ENCODE measurements at places on chromosomes 4 and X.

GRCh38 chr4:122046255-122046654 lies 94.4 kb upstream of the TRPC3 start:
- no peak for DNase-seq

DNA sequence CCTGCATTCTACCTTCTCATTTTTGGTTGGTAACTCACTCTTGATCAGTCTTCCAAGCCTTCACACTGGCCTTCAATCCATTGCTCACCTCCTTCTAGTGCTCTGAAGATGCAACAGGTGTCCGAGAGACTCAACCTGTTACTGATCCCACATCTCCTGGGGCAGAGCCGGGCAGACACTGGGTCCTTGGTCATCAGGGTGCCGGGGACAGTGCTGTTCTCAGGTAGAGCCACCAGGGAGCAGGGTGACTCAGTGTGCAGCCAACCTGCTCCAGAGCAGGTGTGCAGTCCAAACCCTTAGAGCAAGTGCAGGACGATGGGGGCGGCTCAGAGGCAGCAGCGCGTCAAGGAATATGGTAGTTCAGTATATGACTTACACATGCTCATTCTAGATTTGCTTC lies 188.4 kb downstream of the DHX15 start:
- no peak for DNase-seq

DNA sequence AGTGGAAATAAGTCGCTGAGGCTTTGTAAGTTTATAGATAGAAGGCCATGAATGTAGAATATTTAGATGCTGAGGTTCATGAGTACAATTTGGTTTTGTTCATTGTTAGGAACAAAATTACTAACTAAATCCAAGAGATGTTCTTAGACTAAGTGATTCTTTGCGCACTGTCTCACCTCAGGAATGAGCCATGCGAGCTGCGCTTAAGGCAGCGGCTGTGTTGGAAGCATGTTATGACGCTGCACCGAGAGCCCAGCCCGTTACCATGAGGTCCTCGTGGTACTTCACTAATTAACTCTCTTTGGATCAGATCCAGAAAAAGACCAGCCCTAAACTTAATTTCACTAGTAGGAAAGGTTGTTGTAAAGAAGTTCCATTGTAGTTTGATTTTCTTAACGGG lies 166.2 kb downstream of the RAPGEF2 start:
- DNase-seq: no peak

- DNase-seq: peak; percentile 54
Observed at GRCh38 chrX:9342561-9343051, 122.3 kb upstream of the TBL1X start.

- DNase-seq: no peak
Observed at GRCh38 chr4:126529997-126530396, 1102.8 kb upstream of the INTU start.

GRCh38 chr4:118372251-118372650 lies 19.4 kb upstream of the PRSS12 start:
- no peak for DNase-seq

DNA sequence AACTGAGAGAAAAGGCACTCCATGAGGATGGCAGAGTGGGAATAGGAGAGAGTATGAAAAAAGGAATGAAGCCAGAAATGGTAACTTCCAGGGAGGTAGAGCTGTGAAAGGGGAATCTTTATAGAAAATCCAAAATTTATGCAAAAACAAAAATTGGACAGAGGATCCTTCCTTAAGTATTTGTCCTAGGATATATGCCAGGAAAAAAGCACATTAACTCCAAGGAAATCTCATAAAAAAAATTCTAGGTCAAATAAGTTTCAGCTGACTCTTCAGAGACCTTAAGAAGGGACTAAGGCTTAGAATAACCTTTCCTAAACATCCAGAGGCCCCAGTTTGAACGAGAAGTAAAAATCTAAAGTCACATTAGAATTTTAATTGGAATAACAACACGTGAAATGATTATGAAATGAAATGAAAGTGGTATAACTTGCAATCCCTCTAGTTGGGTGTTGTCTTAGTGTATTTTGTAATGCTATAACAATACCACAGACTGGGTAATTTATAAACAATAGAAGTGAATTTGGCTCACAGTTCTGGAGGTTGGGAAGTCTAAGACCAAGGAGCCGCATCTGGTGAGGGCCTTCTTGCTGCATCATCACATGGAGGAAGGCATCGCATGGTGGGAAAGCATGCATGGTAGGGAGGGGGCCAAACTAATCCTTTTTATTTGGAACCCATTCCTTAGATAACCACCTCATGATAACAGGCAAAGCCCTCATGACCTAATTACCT lies 145.4 kb upstream of the RXFP1 start:
- DNase-seq: no peak

GRCh38 chrX:78213331-78213730 lies 73.9 kb upstream of the TAF9B start:
- DNase-seq: no peak

GRCh38 chrX:118976599-118977340 lies 2.4 kb downstream of the LONRF3 start:
- DNase-seq: no peak

DNA sequence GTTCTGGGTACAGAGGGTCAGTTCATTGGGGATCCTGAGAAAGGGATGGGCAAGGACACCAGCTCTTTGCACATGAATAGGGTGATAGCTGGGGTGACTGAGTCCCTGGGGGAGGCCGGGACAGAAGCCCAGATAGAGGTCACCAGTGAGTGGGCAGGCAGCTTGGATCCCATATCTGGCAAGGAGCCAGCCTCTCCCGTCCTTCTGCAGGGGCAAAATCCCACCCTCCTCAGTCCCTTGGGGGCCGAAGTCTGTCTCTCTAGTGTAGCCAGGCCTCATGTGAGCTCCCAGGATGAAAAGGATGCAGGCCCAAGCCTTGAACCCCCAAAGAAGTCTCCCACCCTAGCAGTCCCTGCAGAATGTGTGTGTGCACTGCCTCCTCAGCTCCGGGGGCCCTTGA lies 16.9 kb upstream of the GAGE10 start:
- no peak for DNase-seq

DNA sequence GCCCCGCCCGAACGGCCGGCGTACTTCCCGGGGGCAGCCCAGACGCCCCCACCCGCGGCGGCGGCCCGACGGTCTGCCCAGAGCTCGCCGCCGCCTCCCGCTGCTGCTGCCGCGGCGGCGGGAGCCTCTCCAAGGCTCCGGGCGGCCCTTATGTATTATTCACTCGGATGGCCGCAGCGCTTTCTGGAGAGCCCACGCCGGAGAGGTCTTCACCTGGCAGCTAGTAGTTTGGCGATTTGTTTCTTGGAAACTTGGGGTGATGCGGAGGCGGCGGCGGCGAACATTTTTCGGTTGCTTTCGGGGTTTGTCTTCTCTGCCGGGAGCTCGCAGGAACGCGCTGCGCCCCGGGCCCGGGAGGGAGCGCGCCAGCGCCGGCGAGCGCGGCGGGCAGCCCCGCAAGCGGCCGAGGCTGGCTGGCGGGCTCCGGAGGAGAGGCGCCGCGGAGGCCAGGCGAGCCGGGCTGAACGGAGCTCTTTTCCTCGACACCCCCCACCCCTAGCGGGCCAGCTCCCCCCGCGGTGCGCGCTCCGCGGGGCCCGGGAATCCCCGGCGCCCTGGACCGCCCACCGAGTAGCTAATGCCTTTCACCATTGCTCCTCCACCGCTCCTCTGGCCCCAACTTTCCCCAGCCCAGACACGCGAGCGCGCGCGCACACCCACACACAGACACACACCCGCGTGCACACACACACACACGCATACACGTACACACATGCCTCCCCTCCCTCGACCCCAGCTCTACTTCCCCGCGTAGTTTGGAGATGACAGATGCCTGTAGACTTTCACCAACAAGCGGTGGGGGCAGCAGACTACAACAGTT lies 113.5 kb downstream of the DHX15 start:
- no peak for DNase-seq

DNA sequence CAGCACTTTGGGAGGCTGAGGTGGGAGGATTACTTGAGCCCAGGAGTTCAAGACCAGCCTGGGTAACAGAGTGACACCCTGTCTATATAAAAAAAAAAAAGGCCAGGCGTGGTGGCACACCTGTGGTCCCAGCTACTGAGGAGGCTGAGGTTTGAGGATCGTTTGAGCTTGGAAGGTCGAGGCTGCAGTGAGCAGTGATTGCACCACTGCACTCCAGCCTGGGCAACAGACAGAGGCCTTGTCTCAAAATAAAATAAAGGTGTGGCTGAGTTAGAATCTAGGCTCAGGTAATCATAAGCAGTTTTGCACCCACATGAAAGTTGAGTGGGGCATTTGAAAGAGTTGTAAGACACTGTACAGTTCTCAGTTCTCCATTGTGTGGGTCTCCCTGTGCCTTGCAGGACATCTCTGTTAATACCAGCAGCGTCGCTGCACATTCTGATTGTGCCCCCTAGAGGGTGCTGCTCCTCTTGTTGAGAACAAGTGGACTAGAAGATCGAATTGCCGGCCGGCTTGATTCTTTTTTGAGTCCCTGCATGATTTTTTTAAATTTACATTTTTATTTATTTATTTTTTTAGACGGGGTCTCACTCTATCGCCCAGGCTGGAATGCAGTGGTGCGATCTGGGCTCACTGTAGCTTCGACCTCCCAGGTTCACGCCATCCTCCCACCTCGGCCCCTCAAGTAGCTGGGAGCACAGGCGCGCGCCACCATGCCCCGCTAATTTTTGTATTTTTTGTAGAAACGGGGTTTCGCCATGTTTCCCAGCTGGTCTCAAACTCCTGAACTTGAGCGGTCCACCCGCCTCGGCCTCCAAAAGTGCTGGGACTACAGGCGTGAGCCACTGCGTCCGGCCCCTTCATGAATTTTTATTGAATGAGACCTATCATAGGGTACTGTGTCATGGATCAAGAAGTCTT lies 73.6 kb upstream of the RBMX start:
- peak; percentile 44 for DNase-seq

DNA sequence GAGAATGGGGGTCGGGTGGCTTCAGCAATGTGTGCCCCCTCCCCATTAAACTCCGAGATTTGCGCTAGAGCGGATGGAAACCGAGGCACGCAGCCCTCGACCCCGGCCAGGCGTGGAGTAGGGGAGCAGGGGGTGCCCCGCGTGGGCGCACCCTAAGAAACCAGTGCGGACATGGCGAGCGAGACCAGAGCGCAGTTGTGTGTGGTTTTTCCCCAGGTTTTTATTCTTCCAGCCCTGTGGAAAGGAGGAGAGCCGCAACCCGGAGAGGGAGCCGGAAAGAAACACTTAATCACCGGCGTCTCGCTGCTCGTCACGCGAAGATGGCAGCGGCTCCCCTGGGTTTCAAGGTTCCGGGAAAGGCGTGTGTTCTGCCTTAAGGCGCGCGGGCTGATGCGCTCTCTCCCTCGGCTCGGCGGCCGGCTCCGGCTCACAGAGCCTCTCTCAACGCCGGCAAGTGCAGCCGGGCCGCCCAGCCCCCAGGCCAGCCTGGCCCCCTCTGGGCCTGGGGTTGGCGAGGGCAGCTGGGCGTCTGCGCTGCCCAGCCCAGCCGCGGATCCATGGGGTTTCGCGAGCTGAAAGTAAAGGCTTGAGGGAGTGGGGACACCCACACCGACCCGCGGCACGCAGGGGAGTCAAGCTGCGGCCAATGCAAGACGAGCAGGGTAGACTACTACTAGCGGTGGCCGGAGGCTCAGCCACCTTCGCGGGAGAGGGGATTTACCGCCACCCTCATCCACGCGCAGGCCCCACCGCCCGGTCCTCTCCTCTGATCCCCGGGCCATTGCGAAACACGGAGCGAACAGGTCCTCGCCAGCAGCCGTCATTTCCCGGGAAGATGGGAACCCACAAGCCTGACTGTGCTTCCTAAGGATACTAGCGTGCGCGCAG lies 74.0 kb upstream of the BCOR start:
- no peak for DNase-seq

- DNase-seq: no peak
Observed at GRCh38 chr4:68299492-68300457, 50.1 kb downstream of the YTHDC1 start.

DNA sequence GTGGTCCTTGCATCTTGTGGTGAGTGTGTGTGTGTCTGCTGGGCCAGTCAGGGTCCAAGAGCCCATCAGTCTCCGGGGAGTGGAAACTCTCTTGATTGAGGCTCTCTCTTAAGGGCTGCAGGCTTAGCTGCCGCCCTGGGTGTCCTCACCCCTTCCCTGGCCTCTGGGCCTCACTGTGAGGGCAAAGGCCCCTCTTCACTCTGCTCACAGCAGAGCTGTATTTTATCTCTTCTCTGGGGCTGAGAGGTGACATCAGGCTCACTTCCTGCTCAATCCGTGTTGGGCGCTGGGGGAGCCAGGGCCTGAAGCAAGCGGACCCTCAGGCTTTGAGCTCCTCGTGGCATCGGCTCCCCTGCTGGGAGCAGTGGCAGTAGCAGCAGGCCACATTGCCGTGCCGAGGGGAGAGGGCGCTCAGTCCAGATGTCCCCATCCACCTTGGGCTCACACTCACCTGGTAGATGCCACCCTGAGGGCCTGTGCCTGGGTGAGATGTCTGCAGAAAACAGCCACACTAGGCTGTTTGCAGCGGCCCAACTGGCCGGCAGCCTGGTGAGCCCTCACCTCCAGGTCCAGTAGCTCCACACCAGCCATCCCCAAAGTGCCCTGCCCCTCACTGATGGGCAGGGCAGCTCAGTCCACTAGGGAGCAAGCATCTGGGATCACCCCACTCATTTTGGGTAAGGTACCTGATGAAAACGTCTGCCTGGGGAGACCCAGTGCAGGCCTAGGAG lies 24.7 kb upstream of the PRPS1 start:
- no peak for DNase-seq
